Cortex of kidney (tissue), 1 donor: ENCODE measurements at places on chromosomes 1 and 21.

DNA sequence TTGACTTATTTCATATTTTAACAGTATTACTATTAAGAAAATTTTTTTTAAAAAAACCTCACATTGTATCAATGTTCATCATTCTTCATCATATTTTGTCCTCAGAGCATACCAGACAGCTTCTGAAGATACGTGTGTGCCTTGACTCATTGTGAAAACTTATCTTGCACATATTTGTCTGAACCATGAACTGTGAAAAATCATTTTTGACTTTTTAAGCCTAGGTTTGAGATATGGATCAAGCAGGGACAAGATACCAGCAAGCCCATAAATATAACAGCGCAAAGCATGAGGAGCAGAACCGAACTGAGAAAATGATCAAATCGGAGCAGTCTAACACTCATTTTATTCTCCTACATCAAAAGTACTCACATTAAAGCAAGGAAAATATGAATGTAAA, 506.0 kb downstream of the BRINP3 start:
- no peak for DNase-seq

DNA sequence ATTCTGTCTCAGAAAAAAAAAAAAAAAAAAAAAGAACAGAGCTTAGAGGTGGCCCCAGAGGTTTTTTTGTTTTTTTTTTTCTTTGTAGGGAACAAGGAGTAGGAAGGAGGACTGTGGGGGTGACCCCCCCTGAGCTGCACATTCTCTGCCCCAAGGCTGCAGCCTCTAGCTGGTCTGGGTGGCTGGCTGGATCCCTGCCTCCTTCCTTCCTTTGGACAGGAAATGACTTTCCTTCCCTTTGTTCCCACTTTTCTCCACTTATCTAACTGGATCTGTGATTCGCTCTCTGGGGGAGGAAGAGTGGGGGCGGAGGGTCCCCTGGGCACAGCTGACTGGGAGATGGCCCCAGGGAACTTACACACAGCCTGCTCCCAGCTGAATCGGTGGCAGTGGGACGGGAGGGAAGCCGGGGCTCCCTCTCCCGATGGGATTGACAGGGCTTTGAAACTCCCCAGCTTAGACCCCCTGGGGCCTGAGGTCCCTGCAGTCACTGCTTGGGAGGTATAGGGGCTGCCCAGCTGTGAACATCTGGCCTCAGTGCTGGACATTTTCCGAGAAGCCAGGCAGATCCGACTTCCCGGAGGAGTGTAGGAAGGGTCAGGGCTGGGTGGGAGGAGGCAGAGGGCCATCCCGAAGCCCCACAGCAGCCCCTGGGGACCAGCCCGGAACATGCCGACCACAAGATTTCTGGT, 2.1 kb downstream of the FBLIM1 start:
- no peak for DNase-seq

- no peak for DNase-seq
These were observed 56.9 kb downstream of the PROX1 start for GRCh38 chr1:214044438-214045214.

DNA sequence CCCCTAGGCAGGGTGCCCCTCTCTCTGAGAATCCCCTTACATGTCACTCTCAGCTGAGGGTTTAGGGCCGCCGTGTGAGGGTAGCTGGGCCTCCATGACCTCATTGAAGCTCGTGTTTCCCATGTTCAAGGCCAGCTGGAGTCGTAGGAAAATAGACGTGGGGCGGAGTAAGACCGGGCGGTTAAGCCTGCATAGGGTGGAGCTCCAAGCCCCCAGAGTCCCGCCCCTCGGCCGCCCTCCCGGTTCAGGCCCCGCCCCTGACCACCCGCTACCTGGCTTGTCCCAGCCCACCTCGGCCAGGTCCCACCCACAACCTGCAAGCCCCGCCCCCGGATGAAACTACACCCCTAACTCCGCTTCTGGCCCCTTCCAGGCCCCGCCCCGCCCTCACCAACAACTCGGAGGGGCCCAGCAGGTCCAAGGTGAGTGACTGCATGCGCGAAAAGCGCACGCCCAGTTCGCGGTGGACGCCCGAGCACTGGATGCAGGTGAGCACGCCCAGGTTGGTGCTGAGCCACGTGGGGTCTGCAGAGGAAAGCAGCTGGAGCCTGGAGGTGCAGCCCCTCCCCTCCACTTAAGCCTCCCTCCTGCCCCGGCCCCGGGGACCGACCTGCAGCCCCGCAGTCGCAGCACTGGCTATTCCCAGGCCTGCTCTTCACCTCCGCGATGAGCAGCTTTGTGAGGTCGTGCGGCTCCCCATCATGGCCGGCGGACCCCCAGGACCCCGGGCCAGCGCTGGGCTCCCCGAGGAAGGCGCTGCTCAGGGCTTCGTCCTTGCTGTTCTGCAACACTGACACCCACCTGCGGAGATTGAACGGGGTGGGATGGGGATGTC, 12.2 kb upstream of the TCEA3 start:
- DNase-seq: no peak

DNA sequence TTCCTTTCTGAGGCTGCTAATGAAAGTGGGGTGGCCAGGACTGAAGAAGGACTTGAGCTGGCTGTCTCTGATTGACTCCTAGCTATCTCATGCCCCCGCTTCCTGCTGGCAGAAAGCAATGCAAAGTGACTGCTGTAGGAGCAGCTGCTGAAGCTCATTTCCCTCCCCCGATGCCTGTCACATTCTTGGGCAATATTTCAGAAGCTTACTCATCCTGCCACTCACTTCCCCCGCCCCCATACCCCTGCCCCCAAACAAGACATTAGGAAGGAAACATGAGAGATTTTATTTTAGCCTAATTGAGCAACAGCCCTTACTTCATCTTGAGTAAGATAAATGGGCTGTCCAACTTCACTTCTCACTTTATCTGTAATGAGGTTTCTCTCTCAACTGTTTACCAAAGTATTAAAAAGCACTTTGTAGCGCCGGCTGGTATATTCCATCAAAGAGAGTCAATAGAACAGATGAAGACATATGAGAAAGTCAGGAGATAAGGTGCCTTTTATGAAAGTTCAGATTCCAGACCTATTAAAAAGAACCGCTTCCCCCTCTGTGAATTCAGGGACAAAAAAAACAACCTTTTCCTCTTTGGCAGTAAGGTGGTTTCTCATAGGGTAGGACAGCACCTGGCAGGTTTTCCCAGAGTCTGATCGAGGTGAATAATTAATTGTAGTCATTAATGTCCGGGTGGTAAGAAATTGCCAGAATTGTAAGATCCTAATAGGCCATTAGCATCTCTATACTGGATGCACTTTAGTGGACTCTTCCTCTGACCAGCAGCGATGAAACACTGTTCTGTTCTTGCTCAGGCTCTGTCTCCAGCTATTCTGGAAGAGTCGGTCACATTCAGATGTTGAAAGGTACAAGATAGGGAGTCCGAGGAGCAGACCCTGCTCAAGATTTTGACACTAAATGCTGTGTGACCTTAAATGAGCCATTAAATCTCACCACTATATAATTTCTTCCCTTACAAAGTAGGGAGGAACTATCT, 70.2 kb downstream of the SH3GLB1 start:
- DNase-seq: no peak

GRCh38 chr1:111615870-111616715, 3.5 kb upstream of the RAP1A start:
- DNase-seq: no peak

DNA sequence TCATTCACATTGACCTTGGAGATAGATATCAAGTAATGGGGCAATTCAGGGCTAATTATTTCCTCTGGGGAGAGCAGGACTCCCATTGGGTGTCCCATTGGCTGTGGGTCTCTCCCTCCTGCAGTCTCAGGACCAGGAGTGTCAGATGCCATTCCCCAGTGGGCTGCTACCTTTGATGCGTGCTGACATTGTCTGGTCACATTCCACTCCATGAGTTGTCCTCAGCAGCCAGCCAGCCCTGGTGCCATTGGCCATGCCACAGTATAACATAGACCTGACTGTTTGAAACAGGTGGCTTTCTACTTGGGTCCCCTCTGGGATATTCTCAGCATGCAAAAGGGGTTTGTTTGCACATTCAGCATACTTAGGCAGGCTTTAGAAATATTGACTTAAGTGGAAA, 118.5 kb downstream of the MRPS6 start:
- no peak for DNase-seq

DNA sequence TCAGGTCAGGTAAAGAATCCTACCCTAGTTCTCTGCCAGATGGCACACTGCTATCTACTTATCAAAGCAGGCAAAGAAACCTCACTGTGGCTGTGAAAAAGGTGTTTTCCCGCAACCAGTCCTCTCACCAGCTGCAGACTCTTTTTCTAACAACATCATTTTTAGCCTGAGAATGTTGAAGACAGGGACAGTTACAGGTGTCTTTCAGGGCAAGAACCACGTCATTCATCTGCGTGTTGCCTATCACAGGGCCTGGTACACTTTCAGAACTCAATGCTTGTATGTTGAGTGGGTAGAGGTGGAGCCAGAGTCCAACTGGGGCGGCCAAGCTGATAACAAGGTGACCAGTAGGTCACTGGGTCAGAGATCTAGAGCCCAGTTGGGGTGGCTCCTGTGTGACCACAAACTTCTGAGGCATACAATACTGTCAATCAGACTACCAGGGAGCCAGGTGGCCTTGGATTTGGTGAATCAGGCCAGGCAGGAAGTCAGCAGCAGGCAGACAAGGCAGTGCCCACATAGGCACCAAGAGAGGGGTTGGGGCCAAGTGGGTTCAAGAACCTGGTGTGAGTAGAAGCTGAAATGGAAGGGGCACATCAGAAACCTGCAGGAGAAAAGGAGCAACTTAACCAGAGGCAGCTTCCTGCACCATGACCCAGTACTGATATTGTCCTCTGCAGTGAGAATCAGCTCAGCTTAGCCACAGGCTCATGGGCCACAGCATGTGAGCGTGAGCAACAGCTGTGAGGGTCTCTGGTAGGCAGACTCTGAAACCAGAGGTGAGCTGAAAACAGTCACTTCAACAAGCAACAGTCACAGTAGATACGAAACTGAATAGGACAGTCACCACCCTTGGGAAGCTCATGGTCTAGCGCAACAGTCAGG, 123.6 kb downstream of the DTL start:
- no peak for DNase-seq

DNA sequence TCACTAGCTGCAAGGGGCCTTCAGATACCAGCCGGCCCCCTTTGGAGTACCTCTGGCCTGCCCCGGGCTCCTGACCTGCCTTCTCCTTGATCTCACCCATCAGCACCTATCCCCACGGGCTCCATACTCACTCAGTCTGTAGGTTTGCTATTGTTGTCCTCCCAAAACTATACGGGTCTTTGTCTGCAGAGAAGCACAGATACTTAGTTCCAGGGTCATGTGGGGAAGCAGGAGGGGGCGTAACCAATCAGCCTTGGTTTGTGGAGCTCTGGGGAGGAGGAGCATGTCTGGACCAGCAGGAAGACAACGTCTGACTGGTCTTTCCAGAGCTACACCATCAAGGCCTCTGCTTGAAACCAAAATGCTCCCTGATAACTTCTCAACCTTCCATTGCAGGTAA, 15.2 kb downstream of the TMEM63A start:
- no peak for DNase-seq

- DNase-seq: no peak
These were observed 225.1 kb upstream of the ZP4 start for GRCh38 chr1:238115852-238116251.

GRCh38 chr1:67847466-67847865, 14.2 kb upstream of the GNG12 start:
- DNase-seq: no peak

DNA sequence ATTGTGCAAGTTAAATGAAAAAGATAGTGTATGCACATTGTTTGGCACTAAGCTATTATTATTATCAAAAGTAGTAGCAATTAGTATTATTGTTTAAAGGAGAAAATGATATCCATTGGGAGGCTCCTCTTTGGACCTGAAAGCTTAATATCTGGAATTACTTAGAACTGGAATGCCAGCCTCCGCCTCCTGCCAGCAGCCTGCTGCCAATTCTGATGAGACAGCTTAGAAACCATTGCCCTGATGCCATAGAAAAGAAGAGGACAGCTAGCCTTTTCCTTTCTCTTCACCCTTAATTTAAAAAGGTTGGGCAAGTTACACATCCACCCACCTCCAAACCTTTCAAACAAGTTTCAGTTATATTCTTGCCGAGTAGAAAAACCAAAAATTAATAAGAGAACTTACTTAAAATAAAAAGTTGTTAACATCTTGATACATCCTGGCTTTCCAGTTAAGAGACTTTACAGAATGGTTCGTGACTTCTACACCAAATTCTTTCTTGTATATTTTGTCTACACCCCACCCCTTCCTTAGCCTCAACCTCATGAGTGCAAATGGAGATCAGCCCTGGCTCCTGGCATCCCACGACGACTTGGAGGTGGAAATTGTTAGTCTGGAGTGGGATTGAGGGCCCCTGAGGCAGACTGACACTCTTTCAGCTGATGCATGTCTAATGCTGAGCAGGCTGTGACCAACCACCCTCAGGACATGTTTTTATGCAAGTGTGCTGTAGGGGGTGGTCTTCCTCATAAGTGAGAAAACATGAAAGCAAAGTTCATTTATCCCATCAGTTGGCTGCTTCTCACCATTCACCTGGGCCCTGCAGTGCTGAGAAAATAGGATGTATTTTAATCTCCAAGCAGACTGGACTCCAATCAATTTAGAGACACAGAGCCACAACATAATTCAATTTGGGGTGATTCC, 120.6 kb downstream of the KCNJ15 start:
- no peak for DNase-seq

- no peak for DNase-seq
These were observed 88.8 kb downstream of the MRPL39 start for GRCh38 chr21:25518491-25518911.

GRCh38 chr1:34369701-34370455, 193.2 kb downstream of the C1orf94 start:
- no peak for DNase-seq
